Islet precursor cell (in vitro differentiated cells): ENCODE measurements at places on chromosomes 12 and 14.

DNA sequence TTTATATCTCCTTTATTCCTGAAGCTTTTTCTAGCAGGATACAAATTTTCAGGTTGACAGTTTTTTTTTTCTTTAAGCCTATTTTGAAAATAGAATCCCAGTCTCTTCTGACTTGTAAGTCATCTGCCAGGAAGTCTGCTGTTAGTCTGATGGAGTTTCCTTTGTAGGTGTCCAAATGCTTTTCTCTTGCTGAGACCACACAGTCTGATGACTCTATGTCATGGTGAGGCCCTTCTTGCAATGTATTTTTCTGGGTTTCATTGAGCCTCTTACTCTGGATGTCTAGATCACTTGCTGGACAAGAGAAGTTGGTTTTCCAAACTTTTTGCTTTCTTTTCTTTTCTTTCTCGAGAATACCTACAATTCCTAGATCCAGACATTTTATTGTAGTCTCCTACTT, 30.6 kb downstream of the USP15 start:
- DNase-seq, result no peak

- no peak for DNase-seq
These were observed 7.0 kb upstream of the FICD start for GRCh38 chr12:108507971-108508642.

GRCh38 chr14:33781236-33781635, 169.6 kb downstream of the EGLN3 start:
- DNase-seq, result no peak

GRCh38 chr12:122051231-122051876, 27.2 kb upstream of the MLXIP start:
- DNase-seq, result no peak

DNA sequence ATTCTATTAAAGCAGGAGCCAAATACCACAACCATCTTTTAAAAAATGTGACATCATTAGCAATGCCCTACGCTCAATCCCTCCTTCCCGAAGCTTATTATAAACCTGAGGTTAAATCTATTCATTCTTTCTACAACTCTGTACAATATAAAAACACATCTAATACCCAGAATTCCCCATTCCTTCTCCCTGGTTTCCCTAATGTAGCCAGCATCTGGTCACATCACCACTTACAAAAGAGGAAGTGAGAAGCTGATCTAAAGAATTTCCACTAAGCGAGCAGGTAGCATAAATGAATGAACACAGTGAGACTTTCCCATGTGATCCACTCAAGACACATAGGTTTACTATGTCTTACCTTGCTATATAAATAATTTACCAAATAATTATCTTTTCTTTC, 90.4 kb downstream of the LRP6 start:
- DNase-seq, result no peak

DNA sequence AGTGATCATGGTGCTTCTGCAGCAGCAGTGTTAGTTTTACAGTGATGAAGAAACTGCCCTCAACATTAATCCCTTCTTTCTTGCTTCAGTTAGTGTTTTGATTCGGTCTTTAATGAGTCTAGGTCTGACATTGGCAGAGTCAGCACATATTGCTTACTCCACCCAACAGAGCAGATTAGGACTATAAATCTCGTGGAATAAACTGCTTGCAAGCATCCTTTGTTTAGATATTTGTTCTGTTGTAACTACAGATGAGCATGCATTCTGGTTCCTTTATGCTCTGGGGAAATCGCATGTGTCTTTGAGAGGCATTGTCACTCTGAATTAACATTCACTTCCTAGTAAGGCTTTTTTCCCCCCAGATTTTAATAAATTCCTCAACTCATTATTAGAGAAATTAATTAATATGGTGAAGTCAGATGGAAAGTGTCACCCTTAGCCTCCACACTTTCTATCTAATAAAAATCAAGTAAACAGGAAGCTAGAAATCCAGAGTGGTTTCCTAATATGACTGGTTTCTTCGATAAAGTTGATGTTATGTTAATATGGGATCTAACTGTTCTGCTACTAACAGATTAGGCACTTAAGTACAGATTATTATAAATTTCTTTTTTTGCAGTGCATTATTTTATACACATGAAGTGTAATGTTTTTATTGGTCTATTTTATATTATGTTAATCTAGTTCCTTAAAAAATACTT, 86.2 kb upstream of the SSTR1 start:
- DNase-seq, result no peak

DNA sequence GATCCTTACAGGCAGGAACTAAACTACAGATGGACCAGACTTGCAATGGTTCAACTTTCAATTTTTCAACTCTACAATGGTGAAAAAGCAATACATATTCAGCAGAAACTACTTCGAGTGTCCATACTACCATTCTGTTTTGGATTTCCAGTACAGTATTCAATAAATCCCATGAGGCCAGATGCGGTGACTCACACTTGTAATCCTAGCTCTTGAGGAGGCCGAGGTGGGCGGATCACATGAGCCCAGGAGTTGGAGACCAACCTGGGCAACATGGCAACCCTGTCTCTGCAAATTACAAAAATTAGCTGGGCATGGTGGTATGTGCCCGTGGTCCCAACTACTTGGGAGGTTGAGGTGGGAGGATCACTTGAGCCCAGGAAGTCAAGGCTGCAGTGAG, 336.1 kb downstream of the MED13L start:
- DNase-seq, result no peak
